ENCODE measurements at places on chromosomes 5 and 9.
A peak's percentile ranks its signal among the peaks of the same experiment; 100 is the strongest.

DNA sequence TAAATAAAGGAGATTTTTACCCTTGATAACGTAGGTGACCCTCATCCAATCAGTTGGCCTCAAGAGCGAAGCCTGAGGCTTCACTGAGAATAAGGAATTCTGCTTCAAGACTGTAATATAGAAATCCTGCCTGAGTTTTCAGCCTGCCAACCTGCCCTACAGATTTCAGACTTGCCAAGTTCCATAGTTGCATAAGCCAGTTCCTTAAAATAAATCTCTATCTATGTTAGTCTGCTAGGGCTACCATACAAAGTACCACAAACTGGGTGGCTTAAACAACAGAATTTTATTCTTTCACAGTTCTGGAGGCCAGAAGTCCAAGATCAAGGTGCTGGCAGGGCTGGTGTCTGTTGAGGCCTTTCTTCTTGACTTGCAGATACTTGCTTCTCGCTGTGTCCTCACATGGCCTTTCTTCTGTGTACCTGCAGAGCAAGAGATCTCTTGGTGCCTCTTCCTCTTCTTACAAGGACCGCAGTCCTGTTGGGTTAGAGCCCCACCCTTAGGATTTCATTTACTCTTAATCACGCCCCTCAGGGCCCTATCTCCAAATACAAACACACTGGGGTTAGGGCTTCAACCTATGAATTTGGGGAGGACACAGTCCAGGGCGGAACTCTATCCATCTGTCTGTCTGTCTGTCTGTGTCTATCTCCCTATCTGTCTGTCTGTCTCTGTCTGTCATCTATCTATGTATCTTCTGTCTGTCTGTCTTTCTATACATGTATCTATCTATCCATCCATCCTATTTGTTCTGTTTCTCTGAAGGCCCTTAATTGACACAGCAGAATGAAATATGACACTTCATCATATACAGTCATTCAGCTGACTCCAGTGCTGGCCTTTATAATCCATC, 17.0 kb upstream of the CMBL start:
- no peak for DNase-seq

GRCh38 chr5:19208397-19208796, 779.6 kb downstream of the CDH18 start:
- DNase-seq: no peak

- DNase-seq: no peak
Measured at GRCh38 chr5:135323701-135324132, 75.3 kb downstream of the MACROH2A1 start.

DNA sequence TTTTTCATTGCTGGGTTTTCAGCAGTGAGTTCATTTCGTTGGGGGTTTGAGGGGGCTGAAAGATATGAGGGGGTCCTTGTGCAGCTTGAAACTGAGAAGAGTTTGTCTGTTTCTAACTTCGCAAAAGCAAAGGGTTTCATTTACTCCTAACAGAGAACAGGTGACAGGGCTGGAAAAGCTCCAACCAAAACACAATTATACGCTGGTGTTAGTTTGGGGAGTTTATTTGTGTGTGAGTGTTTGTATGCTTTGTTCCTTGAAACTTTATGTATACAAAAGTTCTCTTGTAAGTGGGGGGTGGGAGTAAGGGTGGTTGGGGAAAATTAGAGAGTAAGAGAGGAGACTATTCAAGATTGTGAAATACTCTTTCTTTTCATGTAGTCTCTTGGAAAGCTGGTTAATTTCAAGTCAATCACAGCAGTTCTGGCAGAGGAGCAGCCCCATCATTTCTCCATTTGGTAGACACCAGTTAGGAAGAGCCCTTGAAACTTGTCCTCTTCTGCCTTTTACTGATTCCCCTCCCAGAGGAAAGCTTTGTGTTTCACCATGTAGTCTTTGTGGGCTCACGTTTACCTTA, 881 bp downstream of the TNFAIP8 start:
- DNase-seq: no peak

DNA sequence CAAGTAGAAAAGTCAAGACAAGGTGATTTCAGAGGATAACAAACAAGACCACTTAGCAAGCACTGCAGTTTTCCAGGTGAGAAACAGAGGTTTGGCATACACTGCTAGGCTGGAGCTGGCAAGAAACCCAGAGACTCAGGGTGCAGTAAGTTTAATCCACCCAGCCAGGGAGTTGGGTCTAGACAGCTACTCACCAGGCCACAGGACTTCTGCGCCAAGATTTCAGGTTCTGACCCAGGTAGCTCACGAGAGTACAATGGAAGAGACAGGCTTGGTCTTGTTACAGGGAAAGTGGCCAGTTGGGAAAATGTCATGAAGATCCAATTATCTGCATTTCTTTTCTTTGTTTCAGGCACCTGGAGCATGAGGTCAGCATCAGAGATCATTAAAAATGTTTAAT, 9.8 kb downstream of the SMIM23 start:
- DNase-seq: no peak

GRCh38 chr9:20884985-20885593, 146.4 kb downstream of the HACD4 start:
- no peak for DNase-seq

- DNase-seq: no peak
Measured at GRCh38 chr5:38426490-38426889, 130.0 kb downstream of the LIFR start.

DNA sequence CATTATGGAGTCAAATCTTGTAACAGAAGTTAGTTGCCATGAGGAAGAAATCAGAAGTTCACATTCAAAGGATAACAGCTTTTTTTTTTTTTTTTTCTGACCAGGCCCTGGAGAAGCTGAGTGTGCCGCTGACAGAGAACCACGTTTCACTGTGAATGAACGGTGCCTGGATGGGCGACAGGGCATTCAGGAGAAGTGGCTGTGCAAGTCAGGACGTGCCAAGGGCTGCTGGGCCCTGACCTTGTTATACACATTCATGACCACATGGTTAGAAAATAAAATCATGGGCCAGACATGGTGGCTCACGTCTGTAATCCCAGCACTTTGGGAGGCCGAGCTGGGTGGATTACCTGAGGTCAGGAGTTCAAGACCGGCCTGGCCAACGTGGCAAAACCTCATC, 91.6 kb downstream of the ANKH start:
- no peak for DNase-seq

GRCh38 chr5:138353560-138354080, 1.1 kb downstream of the KDM3B start:
- DNase-seq: no peak

DNA sequence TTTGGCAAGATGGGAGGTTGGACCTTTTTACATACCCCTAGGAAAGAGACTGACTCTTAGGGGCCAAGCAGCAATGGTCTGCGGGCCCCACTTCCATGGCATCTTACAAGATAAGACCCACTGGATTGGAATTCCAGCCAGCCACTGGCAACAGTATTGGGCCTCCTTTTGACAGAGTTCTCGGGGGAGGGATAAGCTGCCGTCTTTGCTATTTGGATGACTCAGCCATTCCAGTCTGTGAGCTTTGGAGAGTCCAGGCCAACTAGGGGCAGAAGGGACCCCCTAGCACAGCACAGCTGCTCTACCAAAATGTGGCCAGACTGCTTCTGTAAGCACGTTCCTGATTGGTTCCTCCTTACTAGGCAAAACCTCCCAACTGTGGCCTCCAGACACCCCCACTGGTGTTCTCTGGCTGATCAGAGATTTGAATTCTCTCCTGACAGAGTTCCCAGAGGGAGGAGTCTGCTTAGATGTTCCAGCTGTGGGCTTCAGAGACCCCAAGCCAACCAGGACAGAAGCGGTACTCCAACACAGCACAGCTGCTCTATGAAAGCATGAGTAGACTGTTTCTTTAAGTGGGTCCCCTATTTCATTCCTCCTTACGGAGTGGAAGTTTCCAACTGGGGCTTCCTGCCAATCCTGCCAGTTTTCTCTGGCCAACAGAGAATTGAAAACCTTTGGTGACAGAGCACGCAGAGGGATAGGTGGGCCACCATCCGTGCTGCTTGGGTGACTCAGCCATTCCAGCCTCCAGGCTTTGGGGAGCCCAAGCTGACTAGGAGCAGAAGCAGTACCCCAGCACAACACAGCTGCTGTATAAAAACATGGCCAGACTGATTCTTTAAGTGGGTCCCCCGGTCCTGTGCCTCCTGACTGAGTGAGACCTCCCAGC, 672.1 kb upstream of the RIOK2 start:
- no peak for DNase-seq

- no peak for DNase-seq
Measured at GRCh38 chr5:81850501-81851357, 99.8 kb upstream of the SSBP2 start.

- no peak for DNase-seq
Measured at GRCh38 chr9:17614250-17614649, 35.4 kb downstream of the SH3GL2 start.

DNA sequence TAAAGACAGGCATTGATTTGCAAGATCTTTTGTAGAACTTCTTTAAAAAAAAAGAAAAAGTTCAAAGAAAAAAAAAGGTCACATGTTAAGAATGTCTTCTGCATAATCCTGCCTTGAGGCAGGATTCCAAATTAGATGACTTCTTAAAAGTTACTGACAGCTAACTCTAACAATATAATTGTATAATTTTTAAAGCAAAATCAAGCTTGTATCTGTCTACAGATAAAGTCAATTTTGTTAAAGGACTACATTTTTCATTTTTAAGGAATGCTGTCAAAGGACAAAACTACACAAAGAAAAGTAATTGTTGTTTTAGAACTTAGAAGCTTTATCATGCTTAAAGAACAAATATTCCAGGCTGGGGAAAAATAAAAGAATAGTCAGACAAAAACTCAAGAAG, 57.8 kb downstream of the MPDZ start:
- DNase-seq: no peak

GRCh38 chr5:59562756-59563389, 330.7 kb downstream of the PDE4D start:
- DNase-seq: no peak

DNA sequence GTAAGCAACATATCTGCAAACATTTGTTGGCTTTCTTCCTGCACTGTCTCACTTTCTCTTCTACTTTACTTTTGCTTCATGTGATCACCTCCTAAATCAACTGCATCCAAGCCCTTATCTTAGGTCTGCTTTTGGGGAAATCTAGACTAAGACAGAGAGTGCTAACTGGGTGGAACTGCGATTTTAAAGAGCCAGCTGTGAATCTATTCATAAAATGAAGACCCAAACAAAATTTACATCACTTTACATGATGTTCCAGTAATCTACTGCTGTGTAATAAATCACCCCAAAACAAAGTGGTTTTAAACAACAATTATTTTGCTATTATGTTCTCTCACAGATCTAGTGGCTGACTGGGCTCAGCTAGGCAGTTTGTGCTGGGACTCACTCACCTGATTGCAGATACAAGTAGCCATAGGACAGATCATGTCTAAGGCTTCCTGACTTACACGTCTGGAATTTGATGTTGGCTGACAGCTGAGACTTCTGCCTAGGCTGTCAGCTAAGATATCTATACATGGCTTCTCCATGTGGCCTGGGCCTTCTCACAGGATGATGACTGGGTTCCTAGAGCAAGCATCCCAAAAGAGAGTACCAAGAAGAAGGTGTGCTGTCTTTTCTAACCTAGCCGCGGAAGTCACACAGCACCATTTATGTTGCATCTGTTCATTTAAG, 145.1 kb upstream of the TBCA start:
- no peak for DNase-seq

GRCh38 chr9:90838581-90839154, 37.0 kb downstream of the SYK start:
- no peak for DNase-seq

- no peak for DNase-seq
Measured at GRCh38 chr9:86598411-86599239, 244.4 kb upstream of the TUT7 start.

- no peak for DNase-seq
Measured at GRCh38 chr9:117644932-117645636, 59.1 kb upstream of the TLR4 start.

GRCh38 chr9:110842986-110843385, 174.4 kb downstream of the MUSK start:
- DNase-seq: no peak

DNA sequence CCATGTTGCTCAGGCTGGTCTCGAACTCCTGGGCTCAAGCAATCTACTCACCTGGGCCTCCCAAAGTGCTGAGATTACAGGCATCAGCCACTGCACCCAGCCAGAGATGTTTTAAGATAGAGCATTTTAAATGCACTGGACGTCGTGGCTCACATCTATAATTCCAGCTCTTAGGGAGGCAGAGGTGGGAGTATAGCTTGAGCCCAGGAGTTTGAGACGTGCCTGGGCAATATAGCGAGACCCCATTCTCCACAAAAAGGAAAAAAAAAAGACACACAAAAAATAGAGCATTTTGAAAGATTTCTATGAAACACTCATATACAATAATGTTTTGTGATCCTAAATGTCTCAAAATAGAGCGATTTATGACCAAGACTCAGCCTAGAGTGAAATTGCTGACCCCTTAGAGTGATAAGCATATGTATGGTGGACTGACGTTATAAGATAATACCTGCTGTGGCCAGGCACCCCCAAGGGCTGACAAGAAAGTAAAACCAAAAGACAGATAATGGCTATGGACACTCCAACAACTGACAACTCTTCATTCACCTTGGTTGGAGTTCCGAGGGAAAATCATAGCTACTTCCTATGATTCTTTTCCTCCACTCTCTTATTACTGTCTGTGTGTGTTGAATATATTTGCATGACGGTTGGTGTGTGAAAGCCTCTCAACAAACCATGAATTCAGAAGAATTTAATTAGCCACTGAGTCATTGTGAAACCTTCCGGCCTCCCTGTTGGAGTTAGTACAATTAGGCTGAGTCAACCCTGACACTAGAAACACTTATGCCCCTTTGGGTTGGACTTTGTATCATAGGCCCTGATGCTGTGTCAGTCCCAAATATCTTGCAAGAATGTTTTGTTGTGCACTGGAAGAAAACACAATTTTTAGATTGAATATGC, 526.5 kb upstream of the NUDT12 start:
- DNase-seq: no peak

- no peak for DNase-seq
Measured at GRCh38 chr5:67960939-67961338, 254.6 kb upstream of the PIK3R1 start.

GRCh38 chr5:150137997-150138396, 17.6 kb downstream of the PDGFRB start:
- no peak for DNase-seq

DNA sequence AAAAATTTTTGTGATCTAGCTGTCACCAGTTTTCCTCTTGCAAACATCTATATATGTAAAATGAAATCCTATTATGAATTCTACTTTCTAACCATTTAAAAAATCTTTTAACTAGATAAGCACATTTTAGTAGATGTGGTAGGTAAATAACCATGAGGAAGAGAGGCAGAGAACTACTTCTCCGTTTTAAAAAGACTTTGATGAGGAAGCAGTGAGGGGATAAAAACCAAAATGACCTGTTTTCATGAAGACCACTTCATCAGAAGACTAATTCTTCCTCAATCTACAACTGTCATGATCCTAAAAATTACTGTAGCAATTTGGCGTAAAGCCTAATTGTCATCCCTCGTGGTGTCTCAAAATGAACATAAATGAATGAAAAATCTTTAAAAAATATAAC, 15.7 kb upstream of the ERBIN start:
- no peak for DNase-seq

DNA sequence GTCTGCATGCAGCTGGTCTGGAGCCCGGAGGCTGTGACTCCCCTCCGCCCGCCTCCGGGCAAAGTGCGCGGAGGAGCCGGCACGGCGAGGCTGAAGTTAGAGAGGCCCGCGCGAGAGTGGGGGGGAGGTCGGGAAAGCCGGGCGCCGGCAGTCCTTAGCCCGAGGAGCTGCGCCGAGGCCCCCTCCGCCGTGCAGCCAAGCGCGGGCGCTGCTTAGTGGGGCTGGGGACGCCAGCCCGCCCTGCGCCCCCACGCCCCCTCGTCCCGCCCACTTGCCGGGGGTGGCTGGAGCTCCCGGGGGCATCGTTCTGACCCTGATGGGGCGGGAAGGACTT, 403 bp downstream of the NINJ1 start:
- DNase-seq: peak; percentile 43

- DNase-seq: no peak
Measured at GRCh38 chr9:76433406-76433805, 25.6 kb upstream of the GCNT1 start.

Data from occipital lobe (tissue), 3 donors.